ENCODE measurements at places on chromosomes 5 and 9.
A peak's percentile ranks its signal among the peaks of the same experiment; 100 is the strongest.

DNA sequence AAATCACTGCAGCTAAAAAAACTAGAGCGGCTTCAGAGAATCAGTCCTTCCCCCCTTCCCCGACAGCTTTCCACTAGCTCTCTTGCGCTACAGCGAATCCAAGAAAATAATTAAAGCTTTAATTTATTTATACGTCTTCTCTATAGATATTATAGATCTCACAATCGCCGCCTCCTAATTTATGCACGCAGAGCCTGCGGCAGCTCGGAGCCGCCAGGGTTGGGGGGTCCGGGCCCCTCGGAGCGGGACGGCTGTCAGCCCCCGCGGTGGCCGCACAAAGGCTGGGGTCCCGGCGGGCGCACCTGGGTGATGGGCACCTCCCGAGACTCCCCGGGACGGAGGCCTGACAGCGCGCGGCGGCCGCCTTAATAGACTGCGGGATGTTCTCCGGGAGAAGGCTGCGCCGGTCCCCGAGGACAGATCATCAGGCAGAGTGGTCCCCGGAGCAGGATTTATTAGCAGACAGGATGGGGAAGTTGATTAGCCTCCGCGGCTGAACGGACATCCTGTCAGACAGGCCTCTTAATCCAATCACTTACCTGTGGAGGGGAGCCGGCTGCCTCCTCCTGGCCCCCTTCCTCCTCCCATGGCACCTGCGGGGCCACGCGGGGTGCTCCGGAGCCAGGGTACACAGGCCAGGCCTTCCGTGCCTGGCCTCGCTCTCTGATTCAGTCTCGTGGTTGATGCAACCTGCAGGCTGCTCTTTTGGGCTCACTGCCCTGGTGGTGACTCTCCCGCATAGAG lies 166.8 kb downstream of the MELK start:
- DNase-seq: no peak

- DNase-seq: no peak
Measured at GRCh38 chr5:2261004-2261703, 378.4 kb upstream of the IRX4 start.

DNA sequence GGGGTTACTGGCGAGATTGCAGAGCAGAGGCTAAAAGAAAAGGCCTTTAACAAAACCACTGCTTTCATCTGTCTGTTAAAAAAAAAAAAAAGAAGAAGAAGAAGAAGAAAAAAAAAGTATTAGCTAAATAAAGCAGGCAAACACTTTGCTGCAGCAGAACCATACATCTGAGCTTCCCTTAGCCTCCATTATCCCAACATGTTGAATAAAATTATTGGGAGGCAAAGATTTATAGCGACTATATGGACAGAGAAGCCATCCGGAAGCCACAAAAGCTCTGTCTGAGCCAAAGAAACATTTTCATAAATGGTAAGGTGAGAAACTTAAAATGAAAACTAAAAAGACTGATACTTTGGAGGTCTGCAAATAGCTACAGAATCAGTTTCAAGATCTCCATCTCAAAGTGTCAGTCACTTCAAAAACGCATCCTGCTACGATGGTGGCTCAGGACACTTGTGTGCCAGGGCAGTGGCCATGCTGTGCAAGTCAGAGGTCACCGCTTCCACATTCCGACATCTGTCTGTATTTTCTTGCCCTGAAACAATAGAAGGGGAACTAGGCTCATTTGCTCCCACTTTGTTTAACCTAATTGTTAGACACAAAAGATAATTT lies 9.6 kb downstream of the EFNA5 start:
- no peak for DNase-seq

GRCh38 chr9:129868872-129869486 lies 33.7 kb downstream of the USP20 start:
- DNase-seq: peak; percentile 81

DNA sequence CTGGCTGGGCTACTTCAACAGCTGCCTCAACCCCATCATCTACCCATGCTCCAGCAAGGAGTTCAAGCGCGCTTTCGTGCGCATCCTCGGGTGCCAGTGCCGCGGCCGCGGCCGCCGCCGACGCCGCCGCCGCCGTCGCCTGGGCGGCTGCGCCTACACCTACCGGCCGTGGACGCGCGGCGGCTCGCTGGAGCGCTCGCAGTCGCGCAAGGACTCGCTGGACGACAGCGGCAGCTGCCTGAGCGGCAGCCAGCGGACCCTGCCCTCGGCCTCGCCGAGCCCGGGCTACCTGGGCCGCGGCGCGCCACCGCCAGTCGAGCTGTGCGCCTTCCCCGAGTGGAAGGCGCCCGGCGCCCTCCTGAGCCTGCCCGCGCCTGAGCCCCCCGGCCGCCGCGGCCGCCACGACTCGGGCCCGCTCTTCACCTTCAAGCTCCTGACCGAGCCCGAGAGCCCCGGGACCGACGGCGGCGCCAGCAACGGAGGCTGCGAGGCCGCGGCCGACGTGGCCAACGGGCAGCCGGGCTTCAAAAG lies 36.9 kb upstream of the TTC1 start:
- no peak for DNase-seq

DNA sequence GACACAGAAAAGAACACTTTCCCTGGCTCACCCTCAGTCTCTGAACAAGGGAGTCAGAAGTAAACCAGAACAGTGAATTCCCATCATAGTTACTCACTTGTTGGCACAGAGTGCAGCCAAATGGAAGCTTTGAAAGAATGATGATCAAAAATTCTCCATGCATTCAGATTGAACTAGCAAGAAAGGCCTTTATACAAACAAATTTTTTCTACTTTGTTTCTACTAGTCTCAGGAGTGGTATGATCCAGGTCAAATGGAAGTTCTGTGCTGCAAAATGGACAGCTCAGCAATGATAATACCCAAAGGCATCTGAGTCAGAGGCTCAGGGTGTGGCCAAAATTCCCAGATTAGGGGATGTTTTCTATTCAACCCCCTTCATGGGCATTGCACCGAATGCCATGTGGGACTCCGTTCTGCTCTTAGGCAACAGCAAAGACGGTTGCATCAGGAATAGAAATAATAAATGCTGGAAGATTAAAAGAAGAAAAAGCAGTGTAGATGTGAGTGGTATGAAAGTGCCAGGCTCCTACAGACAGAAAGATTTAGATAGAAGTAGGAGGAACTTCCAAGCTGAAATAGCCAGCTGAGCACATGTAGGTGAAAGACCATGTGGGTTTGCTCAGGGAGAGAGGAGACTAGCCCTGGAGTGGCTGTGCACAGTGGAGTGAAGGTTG lies 24.0 kb upstream of the ASPN start:
- no peak for DNase-seq

- DNase-seq: no peak
Measured at GRCh38 chr5:160001457-160001856, 7.5 kb upstream of the TTC1 start.

GRCh38 chr5:31807789-31808540 lies 169.0 kb downstream of the PDZD2 start:
- no peak for DNase-seq

DNA sequence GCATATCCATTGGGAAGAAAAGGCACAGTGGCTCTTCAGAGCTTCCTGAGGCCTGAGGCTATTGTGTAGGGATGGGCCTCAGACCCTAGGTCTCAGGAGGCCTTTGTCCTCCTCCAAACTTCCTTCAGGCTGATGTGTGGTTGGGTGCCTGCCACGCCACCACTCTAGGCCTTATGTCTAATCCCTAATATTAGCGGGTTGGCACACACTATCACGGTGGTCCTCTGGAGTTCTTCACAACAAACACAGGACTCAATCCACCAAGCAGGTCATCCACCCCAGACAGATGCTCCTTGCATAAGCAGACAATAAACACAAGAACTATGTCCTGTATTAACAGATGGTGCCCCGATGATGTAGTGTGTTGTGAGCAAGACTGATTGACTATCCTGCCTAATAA lies 31.0 kb upstream of the FSTL4 start:
- DNase-seq: no peak

- DNase-seq: no peak
Measured at GRCh38 chr9:95511952-95512708, 4.6 kb downstream of the PTCH1 start.

DNA sequence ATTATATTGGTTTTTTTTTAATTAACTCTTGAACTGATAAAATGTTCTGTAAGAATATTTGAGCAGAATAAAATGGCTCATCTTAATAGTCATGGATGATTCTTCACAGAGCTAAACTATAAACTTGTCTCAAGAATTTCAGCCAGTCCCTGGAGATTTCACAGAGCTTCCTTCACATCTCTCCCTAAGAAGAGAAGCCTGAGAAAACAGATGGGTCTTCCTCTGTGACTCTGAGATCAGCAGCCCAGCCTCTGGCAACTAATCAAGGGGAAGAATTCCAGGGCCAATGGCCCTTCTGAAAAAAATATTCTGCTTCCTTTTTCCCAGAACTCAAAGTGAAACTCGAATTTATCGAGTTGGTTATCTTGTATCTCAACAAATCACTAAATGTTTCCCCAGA lies 122.2 kb upstream of the ITGA1 start:
- no peak for DNase-seq

GRCh38 chr5:146890066-146890465 lies 11.5 kb upstream of the PPP2R2B start:
- DNase-seq: no peak

DNA sequence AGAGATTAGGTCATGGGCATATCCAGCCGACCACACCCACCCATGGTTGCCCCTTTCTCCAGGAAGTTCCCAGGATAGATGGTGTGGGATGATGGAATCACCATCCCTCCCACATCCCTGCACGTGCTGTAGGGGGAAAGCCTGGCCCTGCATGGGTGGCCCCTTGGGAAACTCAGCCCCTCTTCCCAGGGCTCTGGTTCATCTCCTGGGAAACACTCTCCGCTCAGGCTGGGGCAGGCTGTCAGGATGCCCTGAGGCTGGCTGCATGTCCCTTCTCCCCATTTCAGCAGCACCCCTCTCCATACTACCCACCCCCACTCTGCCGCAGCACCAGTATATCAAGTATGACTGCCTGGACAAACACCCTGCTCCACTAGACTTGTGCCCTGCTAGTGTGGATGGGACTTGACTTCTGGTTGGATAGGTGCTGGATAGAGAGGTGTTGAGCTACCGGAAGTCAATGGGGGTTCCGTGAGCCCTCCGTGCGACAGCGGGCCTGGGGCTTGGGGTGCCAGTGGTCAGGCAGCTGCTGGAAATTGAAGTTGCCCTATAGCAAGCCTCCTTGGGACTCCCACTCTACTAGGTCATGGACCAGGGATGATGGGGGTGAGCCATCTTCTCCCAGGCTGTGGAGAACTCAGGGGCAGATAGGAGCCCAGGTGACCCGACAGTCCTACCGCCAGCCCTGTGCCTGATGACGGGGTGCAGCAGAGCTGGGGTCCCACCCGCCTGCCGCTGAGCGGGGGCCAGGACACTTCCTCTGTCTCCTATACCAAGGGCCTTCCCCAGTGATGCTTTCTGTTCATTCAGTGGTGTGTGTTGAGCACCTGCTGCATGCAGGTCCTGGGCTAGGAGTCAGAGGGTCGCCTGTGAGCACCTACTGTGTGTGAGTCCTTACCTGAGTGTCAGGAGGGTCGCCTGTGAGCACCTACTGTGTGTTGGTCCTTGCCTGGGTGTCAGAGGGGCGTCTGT lies 69.4 kb upstream of the COL5A1 start:
- no peak for DNase-seq

DNA sequence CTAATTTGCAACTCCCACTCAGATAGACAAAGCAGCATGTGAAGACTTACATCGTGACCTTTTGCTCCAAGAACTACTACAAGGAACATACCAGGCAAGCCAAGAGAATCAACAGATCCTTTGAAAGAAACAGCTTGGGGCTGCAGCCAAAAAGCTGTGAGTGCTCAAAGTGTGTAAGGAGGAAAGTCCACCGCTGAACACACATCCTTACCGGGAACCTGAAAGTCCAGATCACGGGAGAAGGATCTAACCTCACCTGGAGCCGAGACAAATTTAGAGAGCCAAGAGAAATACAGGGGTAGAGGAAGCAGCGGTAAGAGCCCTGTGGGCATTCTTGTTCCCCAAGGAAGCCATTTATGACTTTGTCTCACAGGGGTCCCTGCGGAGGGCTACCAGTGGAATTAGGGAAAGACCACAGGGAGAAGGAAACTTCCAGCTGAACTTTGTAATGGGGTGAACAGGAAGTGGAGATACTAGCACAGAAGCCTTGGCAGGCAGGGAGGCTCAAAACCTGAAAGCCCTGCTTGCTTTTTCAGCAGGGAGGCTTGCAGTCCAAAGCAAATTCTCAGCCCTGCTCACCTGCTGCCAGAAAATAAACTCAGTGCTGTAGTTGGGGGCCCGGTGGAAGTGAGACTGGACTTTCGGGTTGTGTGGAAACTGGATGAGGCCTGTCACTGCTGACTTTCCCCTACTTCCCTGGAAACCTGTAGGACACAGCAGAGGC lies 350.2 kb downstream of the DTWD2 start:
- DNase-seq: no peak

DNA sequence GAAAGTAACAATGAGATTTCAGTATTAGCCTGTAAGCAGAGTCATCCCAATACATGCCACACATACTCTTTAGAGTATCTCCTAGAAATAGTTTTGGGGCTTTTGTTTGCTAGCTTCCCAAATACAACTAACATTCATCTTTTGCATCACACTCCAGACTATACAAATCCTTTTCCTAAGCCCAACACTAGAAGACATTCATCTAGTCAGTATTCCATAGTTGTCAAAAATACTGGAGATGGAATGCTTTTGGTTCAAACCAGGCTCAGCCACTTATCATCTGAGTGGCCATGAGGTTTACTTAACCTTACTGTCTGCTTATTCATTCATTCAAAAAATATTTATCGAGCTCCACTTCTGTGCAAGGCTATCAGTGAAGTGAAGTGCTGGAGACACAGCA lies 205.1 kb upstream of the SGCD start:
- no peak for DNase-seq

DNA sequence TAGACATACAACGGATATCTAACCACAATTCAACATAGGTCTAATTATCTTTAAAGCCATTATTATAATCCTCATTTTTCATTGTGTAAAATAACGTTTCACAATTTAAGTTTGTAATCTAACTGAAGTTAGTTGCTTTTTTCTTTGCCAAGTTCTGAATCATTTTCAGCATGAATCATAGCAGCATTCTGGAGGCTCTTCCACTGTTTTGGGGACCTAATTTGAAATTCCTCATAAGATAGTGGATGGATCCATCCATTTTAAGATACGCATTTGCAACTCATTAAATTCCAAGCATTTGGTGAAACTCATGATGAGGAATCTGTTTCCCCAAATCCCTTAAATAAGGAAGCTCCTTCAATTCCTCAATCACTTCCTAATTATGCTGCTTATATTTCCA lies 447.1 kb upstream of the CDH10 start:
- DNase-seq: no peak

DNA sequence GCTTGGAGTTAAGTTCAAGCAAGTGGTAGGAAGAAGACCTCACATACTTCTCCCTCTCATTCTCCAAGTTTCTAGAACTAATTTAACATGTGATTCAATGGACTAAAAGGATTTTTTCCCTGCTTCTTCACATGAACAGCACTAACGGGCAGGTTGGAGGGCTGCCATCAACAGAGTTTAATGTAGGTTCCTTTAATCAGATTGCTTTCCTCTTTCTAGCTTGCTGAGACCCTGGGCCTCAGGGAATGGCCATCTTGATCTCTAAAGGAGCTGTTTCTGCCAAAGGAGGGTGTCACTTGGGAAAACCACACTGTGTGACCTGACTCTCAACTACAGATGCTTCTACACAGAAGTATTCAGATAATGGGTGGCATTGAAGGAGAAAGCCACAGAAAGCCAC lies 223.3 kb downstream of the PIK3R1 start:
- DNase-seq: no peak
